ENCODE measurements at places on chromosomes 5 and 9.

DNA sequence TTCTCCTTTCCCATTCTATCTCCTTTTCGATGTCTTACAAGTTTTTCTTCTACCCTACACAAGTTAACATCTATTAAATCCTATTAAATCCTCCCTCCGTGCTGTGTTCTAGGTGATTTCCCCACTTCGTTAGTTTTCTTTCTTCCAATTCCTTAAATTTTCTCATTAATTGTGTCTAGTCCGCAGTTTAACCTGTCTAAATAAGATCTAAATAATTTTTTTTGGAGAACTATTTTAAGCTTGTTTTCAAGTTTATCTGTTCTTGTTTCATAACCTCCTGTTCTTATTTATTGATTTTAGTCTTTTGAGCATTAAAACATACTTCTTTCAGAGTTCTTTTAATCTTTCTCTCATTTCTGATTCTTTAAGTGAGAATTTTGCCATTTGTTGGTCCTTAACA is 109.3 kb downstream of the UHRF2 start:
- DNase-seq = no peak

GRCh38 chr5:142325725-142326479 is 1.1 kb upstream of the SPRY4 start:
- DNase-seq = no peak

DNA sequence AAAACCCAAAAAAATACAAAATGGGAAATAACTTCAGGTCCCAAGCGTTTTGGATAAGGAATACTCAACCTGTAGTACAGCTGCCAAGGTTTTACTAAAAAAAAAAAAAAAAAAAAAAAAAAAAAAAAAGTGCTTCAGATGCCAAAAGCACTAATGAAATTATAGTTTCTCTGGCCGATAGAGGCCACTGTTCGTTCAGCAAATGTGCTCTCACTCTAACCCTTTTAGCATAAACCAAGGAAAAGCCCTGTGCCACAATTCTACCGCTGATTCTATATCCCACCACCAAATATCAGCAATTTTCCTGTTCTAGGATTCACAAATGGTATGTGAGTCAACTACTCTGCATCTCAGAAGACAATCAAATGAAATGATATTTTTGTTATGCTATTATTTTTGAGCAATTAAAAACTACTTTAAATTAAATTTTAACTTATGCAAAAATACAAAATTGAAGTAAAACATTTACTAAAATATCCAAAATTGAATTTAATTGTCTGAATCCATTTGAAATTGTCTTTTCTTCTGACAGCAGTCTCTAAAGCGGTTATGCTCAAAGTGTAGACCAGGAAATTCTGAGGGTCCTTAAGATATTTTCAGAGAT is 79.8 kb downstream of the RICTOR start:
- DNase-seq = no peak

DNA sequence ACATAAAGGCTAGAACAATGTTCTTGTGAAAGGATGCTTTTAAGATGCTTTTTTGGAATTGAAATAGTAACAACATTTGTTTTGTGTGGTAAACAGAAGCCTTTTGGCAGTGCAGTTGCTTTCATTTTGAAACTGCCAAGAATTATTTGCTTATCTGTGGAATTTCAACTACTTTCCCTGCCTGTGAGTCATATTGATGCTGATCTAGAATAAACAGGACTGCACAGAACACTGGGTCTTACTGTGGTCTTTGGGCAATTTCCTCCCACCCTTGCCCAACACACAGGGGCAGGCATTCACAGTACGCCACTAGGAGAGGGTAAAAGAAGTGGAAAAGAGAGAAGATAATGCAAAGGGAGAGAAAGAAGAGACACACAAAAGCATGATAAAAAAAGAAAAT is 483.7 kb downstream of the ELAVL2 start:
- DNase-seq = peak; percentile 25

GRCh38 chr5:142655339-142656267 is 30.3 kb downstream of the FGF1 start:
- DNase-seq = peak; percentile 92

GRCh38 chr5:82274343-82275211 is 3.6 kb downstream of the RPS23 start:
- DNase-seq = no peak

DNA sequence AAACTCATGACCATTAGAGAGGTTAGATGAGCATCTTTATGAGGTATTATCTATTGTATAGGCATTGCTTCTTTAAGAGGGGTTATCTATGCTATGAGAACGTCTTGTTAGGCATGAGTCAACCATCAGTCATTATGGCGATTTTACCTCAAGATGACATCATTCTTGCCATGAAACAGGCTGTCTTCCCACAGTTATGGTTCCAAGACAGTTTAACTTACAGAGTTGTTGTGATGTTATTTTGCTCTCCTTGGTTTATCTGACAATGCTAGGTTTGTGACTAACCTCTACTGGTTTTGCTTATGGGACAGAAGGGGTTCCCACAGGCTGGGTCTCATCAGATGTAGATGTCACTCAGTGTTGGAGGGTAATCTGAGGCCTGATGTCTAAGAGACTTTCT is 1864.7 kb upstream of the ACO1 start:
- no peak for DNase-seq

DNA sequence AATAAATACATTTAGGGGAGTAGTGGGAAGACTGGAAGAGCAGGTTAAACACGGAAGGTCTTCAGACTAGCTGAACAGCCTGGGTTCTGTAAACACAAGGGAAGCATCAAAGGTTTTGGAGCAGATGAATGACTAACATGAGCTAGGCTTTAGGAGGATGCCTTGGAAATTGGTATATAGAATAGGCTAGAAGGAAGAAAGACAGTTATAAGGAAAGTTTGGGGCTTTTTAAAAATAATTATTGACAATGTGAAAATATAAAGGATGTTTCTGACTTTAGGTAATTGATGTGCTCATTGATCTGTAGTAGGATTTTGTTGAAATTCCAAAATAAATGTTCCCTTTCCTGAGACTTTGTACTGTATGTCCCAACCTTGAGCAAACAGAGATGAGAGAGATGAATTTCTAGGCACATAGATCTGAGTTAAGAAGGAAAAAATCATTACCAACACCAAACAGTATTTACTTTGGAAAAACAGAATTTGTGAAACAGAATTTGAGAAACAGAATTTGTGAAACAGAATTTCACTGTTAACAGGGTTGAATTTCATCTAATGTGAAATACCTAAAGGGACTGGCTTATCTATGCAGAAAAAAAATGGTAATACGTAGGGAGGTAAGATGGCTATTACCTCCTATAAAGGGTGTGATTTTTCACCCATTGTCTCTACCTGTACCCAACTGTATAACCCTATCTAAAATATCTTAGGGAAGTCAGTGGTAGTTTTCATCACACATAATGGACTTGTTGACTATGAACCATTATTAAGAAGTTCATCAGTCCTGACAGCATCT is 28.8 kb downstream of the SKP2 start:
- DNase-seq = no peak

DNA sequence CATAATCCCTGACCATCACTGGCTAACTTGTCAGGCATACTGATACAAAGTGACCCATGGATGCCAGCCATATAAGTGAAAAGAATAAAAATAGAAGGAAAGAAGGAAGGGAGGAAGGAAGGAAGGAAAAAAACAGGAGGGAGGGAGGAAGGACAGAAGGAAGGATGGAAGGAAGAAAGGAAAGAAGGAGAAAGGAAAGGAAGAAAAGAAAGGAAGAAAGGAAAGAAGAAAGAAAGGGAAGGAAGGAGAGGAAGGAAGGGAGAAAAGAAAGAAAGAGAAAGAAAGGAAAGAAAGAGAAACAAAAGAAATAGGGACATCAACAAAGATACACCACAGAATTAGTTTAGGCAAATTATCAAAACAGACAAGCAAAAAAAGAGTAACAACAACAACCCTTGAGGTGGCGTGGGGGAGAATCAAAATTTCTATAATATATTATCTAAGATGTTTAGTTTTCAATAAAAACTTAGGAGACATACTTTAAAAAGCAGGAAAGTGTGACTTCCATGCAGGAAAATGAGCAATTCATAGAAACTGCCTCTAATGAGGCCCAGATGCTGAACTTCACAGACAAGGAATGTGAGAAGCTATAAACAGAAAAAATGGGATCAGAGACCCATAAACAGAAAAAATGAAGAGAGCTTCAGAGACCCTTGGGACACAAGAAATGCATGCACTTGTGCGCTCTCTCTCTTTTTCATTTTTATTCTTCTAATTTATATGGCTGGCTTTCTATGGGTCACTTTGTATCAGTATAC is 96.1 kb upstream of the NFIL3 start:
- no peak for DNase-seq

- DNase-seq = no peak
These were observed 42.1 kb downstream of the NKD2 start for GRCh38 chr5:1050423-1051365.

GRCh38 chr5:2699231-2699630 is 52.2 kb downstream of the IRX2 start:
- DNase-seq = no peak

- no peak for DNase-seq
These were observed 347.3 kb downstream of the TRIM36 start for GRCh38 chr5:114822436-114822835.

DNA sequence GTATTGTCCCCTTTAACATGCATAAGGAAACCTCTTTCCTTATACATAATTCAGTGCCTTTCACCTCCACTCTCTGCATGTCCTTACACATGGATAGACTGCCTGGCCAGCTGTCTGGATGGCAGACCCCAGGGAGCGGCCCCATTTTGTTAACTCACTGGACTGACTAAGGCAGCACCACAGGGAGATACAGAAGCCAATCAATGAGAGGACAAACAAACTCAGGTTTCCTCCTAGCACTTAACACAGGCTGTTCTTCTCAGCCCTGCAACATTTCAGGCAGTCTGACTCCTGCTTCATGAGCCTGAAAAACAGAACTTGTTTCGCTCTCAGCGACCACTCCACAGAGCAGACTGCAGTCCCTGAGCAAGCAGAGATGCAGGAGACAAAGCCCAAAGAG is 135.4 kb upstream of the RASEF start:
- no peak for DNase-seq

DNA sequence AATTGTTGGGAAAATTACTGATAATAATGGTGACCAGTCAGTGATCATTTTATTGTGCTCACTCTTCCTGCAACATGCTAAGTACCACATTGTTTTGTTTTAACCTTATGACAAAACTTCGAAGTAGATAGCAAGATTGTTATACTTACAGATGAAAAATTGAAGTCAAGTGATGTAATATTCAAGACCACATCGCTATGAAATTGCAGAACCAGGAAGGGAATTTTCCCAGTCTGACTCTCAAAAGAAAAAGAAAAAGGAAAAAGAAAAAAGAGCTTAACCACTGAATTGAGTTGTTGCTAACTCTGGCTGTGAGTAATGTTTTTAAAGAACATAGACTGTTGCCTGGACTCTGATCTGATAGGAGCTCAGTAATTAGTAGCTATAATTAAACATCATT is 170.6 kb upstream of the HAPLN1 start:
- DNase-seq = no peak

DNA sequence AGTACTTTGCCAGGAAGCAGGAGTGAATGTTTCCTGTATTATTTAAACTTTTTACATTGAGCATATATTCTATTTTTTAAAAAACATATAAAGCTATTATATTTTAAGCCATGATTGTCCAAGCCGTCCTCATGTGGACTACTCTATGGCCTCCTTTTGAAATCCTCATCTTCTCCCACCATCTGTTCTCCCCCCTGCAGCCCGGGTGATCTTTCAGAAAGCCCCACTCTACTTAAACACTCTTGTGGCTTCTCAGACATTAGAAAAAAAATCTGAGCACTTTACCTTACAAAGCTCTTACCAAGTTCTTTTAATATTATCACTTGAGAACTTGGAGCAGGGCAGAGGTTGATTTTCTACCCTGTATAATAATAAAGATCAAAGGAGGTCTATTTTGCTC is 95.4 kb downstream of the CAVIN4 start:
- DNase-seq = no peak

DNA sequence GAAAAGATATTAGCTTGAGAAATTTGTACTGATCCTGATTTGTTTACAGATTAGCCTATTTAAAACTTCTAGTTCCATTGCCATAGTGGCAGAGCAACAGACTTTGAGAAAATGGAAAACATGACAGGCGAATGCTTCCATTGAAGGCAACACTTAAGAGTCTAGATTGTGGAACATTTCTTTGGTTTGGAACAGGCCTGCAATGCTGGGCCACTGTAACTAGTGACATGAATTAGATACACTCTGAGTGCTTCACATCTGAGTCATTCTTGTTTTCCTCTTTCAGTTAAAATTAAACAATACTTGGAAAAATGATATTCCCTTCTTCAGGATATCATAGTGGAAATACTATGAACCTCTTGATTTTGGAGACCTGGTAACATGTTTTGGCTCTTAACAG is 453.6 kb upstream of the TUSC1 start:
- no peak for DNase-seq

DNA sequence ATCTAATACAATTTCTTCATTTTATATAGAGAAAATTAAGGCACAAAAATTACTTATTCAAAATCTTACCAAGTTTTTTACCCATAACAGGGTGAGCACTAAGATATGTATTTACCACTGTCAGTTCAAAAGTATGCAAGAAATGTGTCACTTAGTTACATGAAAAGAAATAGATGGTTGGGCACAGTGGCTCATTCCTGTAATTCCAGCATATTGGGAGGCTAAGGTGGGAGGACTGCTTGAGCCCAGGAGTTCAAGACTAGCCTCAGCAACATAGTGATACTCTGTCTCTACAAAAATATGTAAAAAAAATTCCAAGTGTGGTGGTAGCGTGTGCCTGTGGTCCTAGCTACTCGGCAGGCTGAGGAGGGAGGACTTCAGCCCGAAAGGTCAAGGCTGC is 19.4 kb downstream of the YIPF5 start:
- DNase-seq = no peak

DNA sequence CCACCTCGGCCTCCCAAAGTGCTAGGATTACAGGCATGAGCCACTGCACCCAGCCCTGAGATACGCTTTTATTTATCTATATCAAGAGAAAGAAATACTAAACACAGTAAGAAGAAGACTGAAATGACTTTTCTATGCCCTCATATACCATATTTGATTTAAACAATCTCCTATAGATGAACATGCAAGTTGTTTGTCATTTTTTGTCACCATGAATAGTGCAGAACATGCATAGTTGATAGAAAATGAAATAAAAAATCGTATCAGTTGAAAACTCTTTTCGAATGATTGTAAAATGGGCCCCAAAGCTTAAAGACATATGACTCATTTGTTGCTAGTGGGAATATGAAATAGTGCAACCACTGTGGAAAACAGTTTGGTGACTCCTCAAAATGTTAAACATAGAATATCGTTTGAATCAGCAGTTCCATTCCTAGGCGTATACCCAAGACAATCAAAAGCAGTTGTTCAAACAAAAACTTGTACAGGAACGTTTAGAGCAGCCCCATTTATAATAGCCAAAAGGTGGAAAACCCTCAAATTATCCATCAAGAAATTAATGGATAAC is 61.4 kb upstream of the ANKH start:
- DNase-seq = no peak

DNA sequence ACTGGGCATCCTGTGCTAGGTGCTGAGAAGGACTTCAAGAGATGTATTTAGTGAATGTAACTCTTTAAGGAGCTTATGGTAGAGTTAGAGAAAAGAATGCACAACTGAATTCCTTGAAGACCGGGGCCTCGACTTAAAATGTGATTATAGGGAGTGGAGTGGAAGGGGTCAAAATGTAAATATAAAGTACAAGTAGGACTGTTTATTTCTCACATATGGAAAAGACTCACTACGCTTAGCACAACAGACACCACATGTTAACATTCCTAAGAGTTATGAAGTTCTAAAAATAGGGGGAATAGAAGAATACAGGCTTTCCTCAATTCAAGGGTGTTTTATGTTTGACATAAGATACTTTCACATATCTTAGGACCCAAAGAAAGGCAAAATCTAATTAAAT is 117.8 kb upstream of the OSMR start:
- no peak for DNase-seq
